ENCODE measurements at places on chromosomes 11 and 22.

- no peak overlapping the region for H3K27ac ChIP-seq
- DNase-seq = no peak
These were observed 18.6 kb downstream of the CREB3L1 start for GRCh38 chr11:46296059-46296527.

- peak overlapping the region; percentile 5 for H3K4me3 ChIP-seq
- no peaks in the 10 kb centered on the region for H3K36me3 ChIP-seq
- H3K4me1 ChIP-seq = peaks cover 20% of the 10 kb centered on the region
- peak overlapping the region; percentile 84 for H3K27ac ChIP-seq
These were observed 29.6 kb downstream of the RTN4R start for GRCh38 chr22:20238536-20238900.

- no peak overlapping the region for H3K27ac ChIP-seq
- H3K36me3 ChIP-seq = peaks cover 32% of the 10 kb centered on the region
- no peaks in the 10 kb centered on the region for H3K4me1 ChIP-seq
- no peaks in the 10 kb centered on the region for H3K27me3 ChIP-seq
- peak; percentile 56 for DNase-seq
These were observed 31.8 kb downstream of the BID start for GRCh38 chr22:17742527-17742902.

DNA sequence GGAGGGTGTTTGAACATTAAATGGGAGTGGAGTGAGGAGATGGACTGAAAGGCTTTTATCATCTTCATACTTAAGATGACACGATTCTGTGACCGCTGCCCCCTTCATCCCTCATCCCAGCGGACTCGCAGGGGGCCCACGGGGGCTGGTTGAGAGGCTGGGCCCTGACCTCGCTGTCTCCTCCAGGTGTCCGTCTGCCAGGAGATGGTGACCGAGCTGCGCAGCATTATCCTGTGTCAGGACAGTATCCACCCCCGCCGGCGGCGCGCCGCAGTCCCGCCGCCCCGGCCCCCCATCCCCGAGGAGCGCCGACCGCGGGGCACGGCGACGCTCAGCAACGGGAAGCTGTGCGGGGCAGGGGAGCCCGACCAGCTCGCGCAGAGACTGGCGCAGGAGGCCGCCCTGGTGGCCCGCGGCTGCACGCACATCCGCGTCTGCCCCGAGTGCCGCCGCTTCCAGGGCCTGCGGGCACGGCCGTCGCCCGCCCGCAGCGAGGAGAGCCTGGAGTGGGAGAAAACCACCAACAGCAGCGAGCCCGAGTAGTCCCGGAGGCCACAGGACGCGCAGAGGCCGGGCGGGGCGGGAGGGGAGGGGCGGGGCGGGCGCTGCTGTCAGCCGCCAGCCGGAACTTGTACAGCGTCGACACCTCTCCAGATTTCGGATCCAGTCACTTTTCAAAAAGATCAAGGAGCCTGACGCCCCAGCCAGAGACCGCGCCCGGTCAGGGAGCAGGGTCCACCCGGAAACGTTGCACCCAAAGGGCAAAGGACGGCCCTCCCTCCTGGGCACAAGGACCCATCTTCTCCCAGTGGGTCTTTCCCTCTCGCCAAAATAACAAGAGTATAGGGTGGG lies 38.0 kb upstream of the TBCEL start:
- H3K27ac ChIP-seq = no peak overlapping the region
- no peaks in the 10 kb centered on the region for H3K36me3 ChIP-seq
- peaks cover 7% of the 10 kb centered on the region for H3K4me1 ChIP-seq
- H3K4me3 ChIP-seq = peak overlapping the region; percentile 27
- peak; percentile 27 for DNase-seq

GRCh38 chr22:46041642-46042041 lies 64.7 kb upstream of the WNT7B start:
- no peaks in the 10 kb centered on the region for H3K36me3 ChIP-seq
- H3K27me3 ChIP-seq = no peaks in the 10 kb centered on the region
- no peak for DNase-seq

DNA sequence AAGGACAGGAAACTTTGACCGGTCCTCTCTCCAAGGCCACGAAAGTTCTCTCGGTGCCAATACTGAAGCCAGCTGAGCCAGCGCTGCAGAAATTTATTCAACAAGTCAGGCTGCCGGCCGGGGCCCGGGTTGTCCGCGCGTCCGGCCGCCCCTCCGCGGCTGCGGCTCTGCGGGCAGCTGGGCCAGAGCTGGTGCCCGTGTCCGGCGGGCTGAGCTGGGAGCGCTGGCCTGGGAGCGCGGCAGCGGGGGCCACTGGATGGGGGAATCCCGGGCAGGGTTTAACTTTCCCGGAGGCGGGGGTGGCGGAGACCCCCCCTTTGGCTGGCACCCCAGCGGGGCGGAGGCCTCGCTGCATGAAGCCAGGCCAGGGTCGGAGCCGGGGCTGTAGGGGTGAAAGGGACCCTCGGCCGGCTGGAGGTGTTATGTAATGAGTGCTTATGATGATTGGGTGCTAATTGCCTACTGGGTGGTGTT lies 12.3 kb upstream of the CACNA1I start:
- DNase-seq = no peak
- no peak overlapping the region for H3K4me3 ChIP-seq
- H3K27me3 ChIP-seq = peaks cover 63% of the 10 kb centered on the region
- no peak overlapping the region for H3K27ac ChIP-seq
- no peaks in the 10 kb centered on the region for H3K36me3 ChIP-seq

- no peak for DNase-seq
- H3K4me3 ChIP-seq = no peak overlapping the region
- no peaks in the 10 kb centered on the region for H3K36me3 ChIP-seq
- H3K27me3 ChIP-seq = no peaks in the 10 kb centered on the region
- no peaks in the 10 kb centered on the region for H3K4me1 ChIP-seq
These were observed 37.7 kb upstream of the SPTBN2 start for GRCh38 chr11:66766681-66767080.

DNA sequence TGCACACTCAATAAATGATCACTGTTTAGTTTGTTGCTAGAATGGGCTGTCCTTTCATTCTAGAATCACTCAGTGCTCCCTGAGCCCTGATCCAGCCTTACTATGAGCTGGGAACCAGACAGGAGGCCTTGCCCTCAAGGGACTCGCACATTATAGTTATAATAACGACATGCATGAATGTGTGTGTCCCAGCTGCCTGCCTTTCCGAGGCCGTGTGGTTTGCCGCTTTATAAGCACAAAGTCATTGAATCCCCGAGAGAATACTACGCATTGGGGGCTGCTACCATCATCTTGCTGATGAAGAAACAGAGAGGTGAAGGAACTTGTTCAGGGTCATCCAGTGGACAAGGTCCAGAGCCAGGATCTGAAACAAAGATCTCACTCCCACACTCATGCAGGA lies 75.7 kb downstream of the NFAM1 start:
- no peaks in the 10 kb centered on the region for H3K4me1 ChIP-seq
- no peak overlapping the region for H3K4me3 ChIP-seq
- H3K27ac ChIP-seq = no peak overlapping the region
- H3K27me3 ChIP-seq = peaks cover 26% of the 10 kb centered on the region
- no peaks in the 10 kb centered on the region for H3K36me3 ChIP-seq

DNA sequence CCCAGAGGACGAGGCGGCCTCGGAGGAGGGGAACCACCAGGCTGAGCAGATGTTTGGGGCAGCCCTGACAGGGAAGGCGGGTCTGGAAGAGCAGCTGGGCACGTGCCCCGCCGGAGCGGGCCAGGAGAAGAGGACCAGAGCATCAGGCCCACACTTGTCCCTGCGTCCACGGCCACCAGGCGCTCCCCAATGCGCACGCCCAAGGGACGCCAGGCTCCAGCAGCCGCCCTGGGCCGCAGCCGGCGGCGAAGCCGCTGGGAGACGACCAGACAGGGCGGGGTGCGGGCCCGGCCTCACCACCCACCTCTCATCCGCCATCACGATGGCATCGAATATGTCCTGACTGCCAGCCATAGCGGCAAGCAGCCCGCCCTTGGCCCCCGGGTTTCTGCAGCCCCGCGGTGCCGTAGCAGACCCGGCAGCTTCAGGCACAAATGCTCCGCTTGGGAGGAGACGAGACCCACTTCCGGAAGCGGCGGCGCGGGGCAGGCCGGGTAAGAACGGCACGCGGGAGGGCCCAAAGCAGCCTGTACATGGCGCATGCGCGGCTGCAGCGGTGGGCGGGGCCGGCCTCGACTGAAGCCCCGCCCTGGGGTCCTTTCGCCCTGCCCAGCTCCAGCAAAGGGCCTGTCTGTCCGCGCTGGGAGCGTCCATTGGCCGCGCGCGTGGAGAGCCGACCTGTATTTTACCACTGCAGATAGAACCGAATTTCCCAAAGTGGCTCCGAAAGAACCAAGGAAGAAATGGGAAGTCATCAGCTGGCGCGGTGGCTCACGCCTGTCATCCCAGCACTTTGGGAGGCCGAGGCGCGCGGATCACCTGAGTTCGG lies at the start of gene LTO1:
LTO1 (minus strand) TSS at position 468 of the 829 bp plus-strand sequence; CDS start at position 354, 114 bp downstream.
- peak within 1 kb of the TSS; percentile 57 for H3K27ac ChIP-seq
- peaks cover 24% of the 10 kb centered on the region for H3K4me1 ChIP-seq
- no peaks in the 10 kb centered on the region for H3K27me3 ChIP-seq
- H3K36me3 ChIP-seq = peaks cover 16% of the 10 kb centered on the region
- H3K4me3 ChIP-seq = peak within 1 kb of the TSS; percentile 94
- DNase-seq = peak; percentile 90

DNA sequence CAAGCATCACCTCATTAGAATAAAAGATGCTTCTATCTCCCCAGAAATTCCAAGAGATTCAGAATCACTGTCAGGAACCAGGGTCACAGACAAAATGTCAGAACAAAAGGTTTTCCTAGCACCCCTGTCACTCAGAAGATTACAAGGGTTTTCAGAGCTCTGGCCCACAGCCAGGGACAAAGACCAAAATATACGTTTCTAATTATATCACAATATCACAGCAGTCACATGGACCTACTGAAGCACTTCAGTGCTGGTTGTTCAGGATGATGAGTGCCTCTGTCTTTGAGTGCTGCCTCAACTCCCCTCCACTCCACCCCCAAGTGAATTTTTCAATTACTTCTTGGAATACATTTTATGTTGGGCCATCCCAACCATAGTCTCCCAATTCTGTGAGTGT lies 21.9 kb upstream of the RTL6 start:
- H3K4me3 ChIP-seq = no peak overlapping the region
- no peaks in the 10 kb centered on the region for H3K36me3 ChIP-seq
- no peaks in the 10 kb centered on the region for H3K4me1 ChIP-seq
- DNase-seq = no peak
- no peak overlapping the region for H3K27ac ChIP-seq
- no peaks in the 10 kb centered on the region for H3K27me3 ChIP-seq

DNA sequence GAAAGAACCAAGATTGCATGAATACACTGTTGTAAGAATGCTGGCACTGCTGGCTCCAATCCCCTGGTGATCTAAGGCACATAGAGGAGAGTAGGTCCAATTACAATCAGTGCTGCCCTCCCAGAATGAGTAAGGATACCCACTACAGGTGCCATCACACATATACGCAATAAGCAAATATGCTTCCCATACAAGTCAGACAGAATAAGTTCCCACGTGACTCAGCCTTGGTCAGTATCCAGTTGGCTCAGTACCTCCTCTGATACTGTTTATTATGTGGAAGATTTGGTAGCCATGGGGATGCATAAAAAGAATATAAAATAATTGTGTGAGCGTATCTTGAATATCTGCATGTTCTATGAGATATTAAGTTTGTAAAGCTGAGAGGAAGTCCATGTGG lies 8.9 kb upstream of the OR2D3 start:
- H3K36me3 ChIP-seq = no peaks in the 10 kb centered on the region
- no peak for DNase-seq
- no peak overlapping the region for H3K4me3 ChIP-seq
- H3K27ac ChIP-seq = no peak overlapping the region

DNA sequence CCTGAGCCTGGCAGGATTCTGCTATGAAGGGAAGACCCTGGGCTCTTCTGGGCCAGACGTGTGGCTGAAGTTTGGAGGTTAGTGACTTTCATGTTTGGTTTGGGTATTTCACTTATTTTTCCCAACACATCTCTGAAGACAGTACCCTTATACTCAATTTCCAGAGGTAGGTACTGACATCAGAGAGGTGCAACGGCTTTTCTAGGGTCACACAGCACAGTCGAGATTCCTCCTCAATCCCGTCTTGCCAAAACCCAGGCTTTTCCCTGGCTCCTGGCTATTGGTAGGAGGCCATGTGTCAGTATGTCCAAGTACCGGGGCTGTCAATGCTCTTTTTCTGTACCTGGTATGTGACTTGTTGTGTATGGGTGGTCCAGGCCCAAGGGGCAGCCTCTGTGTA lies 6.1 kb upstream of the PMM1 start:
- H3K27me3 ChIP-seq = no peaks in the 10 kb centered on the region
- H3K4me3 ChIP-seq = no peak overlapping the region
- H3K27ac ChIP-seq = no peak overlapping the region
- DNase-seq = no peak

DNA sequence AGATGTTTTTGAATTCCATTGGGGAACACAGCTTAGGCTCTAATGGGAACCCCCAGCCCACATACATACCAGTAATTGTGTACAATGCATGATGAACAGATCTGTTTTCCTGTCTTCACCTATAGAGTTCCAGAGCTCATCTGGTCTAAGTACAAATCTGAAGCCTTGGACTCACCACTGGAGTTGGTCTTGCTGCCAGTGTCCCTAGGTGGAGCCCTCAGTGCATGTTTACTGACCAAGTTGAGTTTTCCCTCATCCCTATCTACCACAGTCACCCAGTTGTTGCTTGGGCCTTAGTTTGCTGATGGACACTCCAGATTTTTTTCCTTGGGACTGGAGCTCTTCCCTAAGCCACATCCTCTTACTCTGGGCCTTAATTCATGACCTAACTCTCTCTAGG lies 159.2 kb upstream of the DDI1 start:
- H3K27ac ChIP-seq = no peak overlapping the region
- H3K36me3 ChIP-seq = no peaks in the 10 kb centered on the region
- no peak overlapping the region for H3K4me3 ChIP-seq
- peaks cover 2% of the 10 kb centered on the region for H3K4me1 ChIP-seq

GRCh38 chr11:1948389-1948788 lies 1.3 kb downstream of the MRPL23 start:
- H3K36me3 ChIP-seq = no peaks in the 10 kb centered on the region
- no peak overlapping the region for H3K4me3 ChIP-seq
- no peak overlapping the region for H3K27ac ChIP-seq
- no peaks in the 10 kb centered on the region for H3K27me3 ChIP-seq
- H3K4me1 ChIP-seq = no peaks in the 10 kb centered on the region

DNA sequence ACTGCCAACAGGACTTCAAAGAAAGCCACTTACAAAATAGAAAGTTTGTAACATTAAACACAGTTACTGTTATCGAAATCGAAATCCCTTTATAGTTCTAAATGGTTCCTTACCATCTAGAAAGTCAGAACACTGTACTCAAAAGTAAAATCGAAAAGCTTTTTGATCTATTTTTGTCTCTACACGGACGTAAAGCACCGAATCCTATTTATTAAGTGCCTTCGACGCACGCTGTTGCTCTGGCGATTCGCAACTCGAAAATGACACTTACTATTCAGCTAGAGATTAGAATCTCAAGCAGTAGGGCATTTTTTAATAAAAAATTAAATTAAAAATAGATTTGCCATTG lies 78.3 kb downstream of the LARGE1 start:
- no peak overlapping the region for H3K4me3 ChIP-seq
- H3K36me3 ChIP-seq = no peaks in the 10 kb centered on the region
- H3K27me3 ChIP-seq = no peaks in the 10 kb centered on the region

DNA sequence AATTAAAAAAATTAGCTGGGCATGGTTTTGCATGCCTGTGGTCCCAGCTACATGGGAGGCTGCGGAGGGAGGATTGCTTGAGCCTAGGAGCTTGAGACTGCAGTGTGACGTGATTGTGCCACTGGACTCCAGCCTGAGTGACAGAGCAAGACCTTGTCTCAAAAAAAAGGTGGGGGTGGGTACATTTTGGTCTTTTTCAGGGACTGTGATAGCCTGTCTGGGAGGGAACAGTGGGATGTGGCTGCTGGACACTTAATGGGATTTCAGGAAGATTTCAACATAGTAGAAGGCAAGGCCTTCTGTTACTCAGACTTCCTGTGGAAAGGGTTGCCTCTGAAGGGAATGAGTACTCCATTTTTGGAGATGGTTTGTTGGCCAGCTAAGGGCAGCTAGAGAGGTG lies 40.6 kb downstream of the RELT start:
- no peak overlapping the region for H3K4me3 ChIP-seq
- no peak overlapping the region for H3K27ac ChIP-seq
- H3K27me3 ChIP-seq = no peaks in the 10 kb centered on the region
- H3K4me1 ChIP-seq = peaks cover 4% of the 10 kb centered on the region
- no peak for DNase-seq
